Adipocyte (in vitro differentiated cells): ENCODE measurements at places on chromosomes 5 and 9.

DNA sequence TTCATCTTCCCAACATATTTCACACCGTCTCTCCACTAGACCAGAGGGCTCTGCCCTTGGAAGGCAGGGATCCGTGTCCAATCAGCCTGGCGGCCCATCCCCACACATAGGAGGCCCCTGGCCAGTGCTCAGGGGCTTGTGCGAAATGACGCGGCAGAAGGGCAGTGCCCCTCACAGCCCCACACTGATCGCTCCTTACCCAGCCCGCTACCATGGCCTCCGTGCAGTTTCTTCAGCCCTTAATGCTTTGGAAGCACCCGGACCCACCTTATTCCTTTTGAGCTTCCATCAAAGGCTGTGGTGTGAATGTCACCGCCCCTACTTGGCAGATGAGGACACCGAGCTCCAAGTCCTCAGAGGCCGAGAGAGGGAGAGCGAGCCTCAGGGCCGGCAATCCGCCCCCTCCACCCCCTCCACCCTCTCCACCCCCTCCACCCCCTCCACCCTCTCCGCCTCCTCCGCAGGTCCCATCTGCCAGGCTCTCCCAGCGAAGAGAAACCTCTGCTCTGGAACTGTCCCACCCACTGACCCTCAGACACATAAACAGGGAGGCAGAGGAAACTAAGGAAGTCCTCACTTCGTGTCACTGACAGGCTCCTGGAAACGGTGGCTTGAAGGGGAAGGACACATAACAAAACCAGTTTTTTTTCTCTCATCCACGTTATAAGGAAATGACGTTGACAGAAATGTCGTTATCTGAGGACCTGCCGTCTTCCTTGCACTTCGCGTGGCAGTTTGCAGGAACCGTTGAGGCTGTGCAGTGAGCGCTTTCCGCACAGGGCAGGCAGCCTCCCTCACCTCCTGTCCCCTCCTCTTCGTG is 13.9 kb downstream of the QSOX2 start:
- no peak for DNase-seq

DNA sequence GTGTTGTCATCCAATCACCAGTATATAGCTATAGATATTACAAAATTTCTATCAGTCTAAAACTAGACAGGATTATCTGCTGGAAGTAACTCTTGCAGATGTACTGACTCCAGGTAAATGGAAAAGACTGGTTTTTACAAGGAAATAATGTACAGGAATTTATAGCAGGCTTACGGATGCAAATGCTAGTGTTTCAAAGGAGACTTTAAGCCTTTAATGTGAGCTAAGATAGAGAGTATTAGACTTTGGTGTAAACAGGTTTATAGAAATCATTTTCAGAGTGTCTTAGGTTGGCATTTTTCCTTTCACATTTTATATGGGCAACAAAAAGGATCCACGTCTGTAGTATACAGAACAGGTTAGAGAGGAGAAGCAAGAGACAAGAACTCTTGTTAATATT is 16.1 kb downstream of the ZNF608 start:
- DNase-seq = no peak

DNA sequence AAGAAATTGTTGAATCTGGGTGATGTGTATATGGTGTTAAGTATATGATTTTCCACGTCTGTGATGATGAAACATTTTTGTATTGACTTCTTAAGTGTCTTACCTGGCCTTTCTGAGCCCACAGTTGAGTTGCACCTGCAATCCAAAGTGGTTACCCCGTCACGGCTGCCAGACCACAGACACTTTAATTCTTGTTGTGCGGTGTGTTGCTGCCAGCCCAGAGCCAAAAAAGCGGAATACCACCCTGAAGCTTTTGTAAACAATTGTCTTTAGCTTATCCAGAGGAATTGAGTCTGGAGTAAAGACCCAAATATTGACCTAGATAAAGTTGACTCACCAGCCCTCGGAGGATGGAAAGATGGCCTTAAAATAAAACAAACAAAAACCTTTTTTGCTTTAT is 35.1 kb downstream of the MTAP start:
- DNase-seq = no peak

- DNase-seq = peak; percentile 21
Observed at GRCh38 chr5:88262116-88262515, 6.5 kb downstream of the TMEM161B start.

GRCh38 chr9:130171226-130172148 is 717 bp upstream of the NCS1 start:
- no peak for DNase-seq

DNA sequence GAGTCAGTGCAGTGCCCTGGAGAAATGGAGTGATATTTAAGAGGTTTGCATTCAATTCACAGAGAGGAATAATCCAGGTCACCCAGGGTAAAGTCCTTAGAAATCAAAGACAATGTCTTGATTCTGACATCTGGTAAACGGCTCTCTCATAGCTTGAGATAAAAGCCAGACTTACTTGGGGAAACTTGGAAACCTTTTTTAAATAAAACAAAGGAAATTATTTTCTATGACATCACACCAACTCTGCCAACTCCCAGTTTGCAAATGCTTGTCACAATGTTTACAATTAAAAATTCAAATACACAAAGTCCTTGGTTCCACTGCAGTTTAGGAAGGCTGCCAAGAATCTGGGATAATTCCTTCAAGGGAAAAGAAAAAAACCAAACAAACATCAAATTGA is 255.1 kb upstream of the NREP start:
- DNase-seq = peak; percentile 78

DNA sequence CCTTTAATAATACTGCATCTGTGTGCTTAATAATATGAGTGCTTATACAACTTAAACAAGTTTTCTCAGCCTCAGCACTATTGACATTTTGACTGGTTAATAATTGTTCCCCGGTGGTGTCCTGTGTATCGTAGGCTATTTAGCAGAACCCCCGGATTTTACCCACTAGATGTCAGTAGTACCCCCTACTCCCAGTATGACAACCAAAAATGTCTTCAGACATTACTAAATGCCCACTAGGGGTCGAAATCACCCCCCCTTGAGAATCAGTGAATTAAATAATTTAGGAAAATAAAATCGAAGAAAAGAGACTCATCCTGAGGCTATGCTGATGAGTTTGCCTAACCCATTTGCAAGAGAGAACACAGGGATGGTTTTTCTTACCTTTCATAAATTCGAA is 166.3 kb downstream of the ATP10B start:
- DNase-seq = no peak

DNA sequence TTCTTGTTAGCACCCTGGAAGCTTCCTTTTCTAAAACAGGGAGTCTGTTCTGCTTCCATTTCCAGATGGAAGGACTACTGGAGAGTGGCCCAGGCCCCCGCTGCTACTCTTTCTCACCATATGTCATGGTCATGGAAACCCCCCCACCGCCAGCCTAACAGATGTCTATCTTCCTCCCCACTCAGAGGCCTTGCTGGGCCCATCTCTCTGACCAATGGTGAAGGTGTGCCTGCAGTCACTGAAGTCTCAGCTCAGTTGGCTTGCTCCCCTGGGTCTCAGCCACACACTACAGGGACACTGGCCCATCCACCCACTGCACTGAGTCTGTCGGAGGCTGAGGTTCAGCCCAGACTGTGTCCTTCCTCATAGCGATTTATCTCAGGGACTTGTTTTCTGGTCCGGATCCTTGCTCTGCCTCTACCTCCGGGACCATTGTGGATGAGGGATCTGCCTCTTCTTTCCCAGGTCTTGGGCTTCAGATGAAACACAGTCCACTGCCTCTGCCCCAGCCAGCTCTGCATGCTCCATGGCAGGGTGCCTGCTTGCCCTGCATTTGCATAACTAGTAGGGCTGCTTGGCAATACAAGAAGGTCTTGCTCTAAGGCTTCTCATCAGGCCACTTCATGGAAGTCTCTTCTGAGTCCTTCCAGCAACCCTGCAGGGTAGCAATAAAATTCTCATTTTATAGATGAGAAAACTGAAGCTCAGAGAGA is 30.8 kb downstream of the GALNT12 start:
- no peak for DNase-seq

DNA sequence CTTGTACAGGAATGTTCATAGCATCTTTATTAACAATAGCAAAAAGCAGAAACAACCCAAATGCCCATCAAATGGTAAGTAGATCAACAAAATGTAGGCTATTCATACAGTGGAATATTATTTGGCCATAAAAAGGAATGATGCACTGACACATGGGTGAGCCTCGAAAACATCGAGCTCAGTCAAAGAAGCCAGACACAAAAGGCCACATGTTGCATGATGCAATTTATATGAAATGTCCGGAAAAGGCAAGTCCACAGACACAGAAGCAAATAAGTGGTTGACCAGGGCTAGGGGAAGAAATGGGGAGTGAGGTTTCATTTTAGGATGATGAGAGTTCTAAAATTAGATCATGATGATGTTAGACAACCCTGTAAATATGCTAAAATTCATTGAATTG is 16.5 kb upstream of the SLC2A8 start:
- no peak for DNase-seq

DNA sequence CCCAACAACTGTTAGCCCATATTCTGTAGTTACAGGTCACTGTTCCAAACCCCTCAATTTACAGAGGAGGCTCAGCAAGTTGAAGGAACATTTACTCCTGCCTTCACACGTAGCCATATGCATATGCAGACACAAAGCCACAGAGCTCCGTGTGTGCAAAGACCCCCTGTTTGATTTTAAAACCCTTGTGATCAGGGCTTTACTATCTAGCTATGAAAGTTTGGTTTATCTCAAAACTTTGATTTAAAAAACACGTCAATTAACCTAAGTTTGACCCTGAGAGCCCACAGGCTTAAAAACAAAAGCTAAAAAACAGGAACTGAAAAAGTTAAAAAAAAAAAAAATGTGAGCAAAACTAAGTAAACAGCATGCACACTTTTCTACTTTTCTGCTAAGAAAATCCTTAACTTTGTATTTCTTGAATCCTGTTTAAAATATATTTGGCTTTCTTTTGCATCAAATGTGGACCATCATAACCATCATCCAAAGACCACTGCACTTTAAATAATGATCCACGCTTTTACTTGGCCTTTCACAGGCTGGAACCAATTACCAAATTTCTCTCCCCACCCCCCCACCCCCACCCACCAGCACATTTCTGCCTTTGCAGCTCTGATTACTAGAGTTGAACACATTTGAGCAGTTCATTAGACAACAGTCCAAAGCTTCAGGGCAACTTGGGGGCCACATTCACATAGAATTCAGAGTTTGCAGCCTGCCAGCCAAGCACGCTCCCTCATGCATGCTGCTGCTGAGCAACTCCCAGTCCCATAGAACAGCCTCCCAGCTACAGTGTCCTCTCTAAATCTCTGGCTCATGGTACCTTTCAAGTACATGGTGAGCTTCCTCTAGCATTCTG is 128.8 kb upstream of the MAP3K1 start:
- no peak for DNase-seq

- DNase-seq = peak; percentile 70
Observed at GRCh38 chr9:88818495-88819201, 172.6 kb upstream of the S1PR3 start.

- no peak for DNase-seq
Observed at GRCh38 chr5:176362233-176362490, 598 bp upstream of the KIAA1191 start.

DNA sequence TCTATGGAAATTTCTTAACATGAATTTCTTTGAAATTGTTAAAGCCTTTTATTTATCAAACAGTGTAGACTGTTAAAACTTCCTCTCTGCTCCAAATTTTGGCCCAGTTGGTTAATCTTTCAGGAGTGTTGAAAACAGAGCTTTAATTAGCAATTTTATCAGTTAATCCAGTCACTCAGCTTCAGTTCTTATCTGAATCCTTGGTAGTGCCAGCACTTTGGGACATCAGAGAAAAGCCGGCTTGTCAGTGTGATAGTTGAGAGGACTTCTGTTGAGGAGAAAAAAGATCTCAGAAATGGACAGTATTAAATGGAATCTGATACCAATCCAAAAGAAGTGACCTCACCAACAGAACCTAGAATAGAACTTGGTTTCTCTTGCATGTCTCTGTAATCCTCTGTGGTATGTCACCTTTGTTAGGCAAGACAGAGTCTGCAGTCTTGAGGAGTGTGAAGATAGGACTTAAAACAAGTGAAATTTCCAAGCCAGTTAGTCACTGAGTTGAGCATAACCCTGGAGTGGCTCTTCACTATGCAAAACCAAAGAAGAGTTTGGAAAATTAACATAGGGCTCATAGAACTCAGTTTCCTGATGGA is 251.8 kb downstream of the NNT start:
- no peak for DNase-seq

DNA sequence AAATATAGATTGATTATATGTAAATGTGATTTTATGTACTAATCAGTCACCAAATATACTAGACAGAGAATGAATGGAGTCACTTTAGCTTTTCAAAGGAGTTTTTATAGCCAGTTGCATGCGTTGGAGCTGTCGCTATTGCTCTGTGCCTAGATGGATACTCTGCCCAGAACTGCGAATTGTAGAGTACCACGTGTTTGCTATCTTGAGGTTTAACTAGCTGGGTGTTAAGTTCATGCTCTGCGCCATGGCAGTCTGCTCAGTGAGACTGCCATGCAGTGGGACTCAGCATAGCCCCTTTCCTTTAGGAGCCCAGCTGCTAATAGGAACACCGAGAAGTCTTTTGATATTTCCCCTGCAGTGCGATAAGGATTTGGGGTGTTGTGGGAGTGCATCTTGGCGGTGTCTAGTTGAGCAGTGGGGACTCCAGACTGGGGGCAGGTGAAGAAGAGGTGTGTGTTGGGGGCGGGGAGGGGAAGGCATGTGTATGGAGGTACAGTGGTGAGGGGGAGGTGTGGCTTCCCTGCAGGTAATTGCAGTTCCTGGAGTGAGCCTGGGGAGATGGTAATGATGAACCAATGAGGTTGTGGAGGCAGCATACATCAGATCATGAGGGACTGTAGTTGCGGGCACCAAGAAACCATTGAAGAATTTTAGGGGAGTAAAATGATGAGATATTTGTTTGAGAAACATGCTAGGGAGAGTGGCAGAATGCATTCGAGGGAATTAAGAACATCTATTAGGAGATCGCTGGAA is 118.9 kb downstream of the TRIO start:
- no peak for DNase-seq

DNA sequence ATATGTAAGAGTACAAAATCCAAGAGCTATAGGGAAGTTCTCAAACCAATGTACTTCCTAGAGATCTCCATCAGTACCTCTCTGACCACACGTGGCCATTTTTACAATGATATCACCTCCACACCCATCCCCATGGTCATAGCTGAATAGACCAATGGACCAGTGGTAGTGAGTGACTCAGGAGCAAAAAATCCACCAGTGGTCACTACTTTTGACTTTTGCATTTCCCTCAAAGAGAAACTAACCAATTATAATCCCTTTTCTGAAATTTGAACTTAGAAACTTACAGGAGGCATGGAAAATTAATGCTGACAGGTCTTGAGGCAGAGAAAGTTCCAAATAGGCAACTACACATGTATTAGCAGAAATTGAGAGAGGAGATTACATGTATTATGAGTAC is 238.4 kb downstream of the TRPM3 start:
- DNase-seq = peak; percentile 27
